NCI-H1694 treated with DMSO at 0.1 percent for 48 hours (cell line): ENCODE measurements at places on chromosomes 7 and 10.

GRCh38 chr7:98641646-98642500 lies 24.8 kb downstream of the NPTX2 start:
- DNase-seq: no peak

GRCh38 chr10:88370713-88371112 lies 212.4 kb downstream of the RNLS start:
- no peak for DNase-seq

GRCh38 chr10:24448351-24448999 lies 239.5 kb downstream of the KIAA1217 start:
- no peak for DNase-seq

DNA sequence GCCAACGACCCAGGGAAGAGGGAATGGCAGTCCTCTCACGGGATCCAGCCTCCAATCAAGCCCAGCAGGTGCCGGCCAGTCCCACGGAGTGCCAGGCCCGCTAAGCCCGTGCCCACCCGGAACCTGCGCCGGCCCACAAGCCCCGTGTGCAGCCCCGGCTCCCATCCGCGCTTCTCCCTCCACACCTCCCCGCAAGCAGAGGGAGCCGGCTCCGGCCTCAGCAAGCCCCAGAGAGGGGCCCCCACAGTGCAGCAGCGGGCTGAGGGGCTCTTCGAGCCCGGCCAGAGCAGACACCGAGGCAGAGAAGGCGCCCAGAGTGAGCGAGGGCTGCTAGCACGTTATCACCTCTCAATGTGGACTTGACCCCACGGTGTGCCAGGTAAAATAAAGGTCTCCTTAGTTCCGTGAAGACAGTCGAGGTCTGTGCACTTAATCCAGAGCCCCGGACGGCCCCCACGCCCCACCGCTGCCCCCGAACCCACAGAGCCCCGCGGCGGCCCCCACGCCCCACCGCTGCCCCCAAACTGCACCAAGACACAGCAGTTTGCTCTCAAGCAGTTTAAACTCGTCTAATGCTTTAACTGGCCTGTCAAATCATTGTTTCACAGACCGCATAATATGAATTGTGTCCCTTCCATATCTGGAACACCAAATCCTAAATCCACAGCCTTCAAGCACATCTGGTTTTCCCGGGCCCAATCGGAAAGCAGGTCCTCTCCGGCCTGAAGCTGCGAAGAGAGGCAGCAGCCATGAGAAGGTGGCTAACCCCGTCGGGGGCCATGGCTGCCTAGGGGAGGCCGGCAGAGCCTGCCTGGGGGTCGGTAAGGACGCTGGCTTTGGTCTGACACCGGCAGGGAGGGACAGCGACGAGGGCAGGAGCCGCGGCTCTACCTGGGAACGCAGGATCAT lies 307.8 kb downstream of the PTPRN2 start:
- no peak for DNase-seq

GRCh38 chr7:29852457-29852856 lies 46.1 kb downstream of the WIPF3 start:
- no peak for DNase-seq

DNA sequence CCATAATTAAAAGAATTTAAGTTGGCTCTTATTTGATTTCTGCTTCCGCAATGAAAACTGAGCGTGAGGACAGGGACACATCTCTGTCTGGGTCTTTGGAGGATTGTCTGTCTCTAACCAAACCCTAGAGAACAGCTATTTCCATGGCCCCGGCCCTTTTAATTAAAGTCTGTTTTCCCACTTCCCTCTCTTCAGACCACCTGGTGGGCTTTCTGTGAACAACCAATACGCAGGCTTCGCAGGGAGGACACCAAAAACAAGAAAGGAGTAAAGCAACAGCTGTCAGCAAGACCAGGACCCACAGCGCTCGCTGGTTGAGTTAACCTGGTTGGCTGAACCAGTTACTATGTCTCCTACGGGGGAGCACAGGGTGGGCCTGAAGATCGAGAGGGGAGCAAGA lies 217.1 kb upstream of the FRMD4A start:
- no peak for DNase-seq

- no peak for DNase-seq
Measured at GRCh38 chr10:130470973-130471372, 334.8 kb downstream of the GLRX3 start.

GRCh38 chr7:26857506-26858240 lies 6.7 kb downstream of the SKAP2 start:
- DNase-seq: no peak

- no peak for DNase-seq
Measured at GRCh38 chr10:97651773-97652172, 11.3 kb downstream of the PI4K2A start.

GRCh38 chr7:78039790-78040776 lies 241.5 kb downstream of the PHTF2 start:
- no peak for DNase-seq

DNA sequence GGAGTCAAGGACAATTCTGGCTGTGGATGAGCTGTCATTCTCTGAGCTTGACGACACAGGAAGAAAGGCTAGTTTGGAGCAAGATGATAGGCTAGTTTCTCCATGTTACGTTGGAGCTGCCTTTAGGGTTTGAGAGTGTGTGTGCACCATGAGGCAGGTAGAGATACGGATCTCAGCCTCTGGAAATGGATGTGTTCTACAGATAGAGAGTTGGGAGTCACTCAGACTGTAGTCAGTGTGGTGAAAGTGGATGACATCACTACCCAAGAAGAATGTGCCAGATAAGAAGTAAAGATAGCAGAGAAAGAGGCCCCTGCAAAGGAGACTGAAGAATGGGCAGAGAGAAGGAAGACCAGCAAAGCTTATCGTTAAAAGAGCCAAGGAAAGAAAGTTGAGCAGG lies 42.4 kb downstream of the PNLIPRP3 start:
- DNase-seq: no peak

- no peak for DNase-seq
Measured at GRCh38 chr10:11164551-11164802, 146.8 kb downstream of the CELF2 start.

- DNase-seq: no peak
Measured at GRCh38 chr7:130191791-130192190, 13.4 kb downstream of the TMEM209 start.
